ENCODE measurements at places on chromosomes 11 and 22.

DNA sequence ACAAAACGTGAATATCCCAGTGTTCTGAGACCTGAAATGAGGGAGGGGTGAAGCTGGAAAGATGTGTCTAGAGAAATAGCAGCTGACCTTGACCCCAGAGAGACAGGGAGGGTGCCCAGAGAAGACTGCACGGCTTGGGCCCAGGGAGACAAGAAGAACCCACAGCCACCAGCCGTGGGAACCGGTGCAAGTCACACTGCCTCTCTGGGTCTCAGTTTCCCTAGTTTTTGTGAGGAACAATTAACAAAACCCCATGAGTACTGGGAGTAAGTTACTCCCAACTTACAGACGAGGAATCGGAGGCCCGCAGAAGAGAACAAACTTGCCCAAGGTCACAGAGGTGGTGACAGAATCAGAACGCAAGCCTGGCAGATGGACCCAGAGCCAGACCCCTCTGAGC is 19.2 kb downstream of the TNKS1BP1 start:
- no peak for DNase-seq

GRCh38 chr11:63764340-63764678 is 4.3 kb downstream of the ZFTA start:
- DNase-seq = no peak

DNA sequence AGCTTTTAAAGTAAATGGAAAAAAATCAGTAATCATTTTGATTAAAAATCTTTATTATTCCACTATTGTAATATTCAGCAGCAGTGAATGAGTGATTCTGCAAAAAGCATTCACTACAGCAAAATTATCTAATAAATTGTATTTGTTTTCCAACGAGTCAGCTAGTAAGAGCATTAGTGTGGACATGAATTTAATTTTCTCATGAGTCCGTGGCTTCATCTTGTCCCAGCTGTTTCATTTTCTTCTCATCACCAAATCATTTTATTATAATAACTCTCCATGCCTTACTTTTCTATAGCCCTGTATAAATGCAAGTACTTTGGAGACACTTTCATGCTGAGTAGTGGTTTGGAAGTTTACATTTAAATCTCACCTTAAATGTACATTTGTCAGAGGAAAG is 66.2 kb downstream of the FANCF start:
- DNase-seq = no peak

DNA sequence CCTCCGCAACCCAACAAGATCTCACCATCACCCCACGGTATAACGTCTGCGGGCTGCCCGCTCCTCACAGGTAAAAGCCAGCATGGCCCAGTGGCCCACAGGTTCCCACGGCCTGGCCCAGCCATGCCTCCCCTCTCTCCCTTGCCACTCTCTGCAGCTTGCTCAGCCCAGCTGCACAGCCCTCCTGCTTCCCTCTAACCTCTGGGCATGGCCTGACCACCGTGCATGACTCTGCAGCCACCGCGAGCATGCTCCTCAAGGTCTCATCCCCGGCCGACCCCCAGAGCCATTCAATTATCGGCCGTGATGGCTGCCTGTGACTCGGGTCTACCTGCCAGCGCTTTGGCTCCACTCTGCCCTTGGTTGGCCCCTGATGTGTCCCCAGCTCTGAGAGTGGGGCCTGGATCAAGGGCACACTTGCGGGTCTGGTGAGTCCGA is 185.5 kb downstream of the CTTN start:
- DNase-seq = no peak

DNA sequence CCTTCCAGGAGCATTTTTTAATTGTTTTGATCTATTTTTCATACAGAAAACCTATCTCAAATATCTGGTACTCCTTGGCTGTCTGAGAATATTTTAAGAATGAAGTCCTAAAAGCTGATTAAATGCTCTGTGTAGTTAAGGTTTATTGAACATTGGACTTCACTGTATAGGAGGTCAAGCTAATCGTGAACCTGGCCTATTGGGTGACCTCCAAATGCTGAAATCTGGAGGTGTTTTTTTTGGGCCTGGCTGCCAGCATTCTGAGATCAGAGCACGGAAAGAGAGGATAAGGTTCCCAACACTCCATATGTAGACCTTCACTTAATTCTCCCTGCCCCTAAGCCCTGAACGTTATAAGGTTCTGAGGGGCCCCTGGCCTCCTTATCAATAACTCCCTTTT is 8.3 kb downstream of the IL17RA start:
- DNase-seq = no peak

GRCh38 chr11:19970944-19971343 is 189.3 kb downstream of the DBX1 start:
- DNase-seq = no peak

DNA sequence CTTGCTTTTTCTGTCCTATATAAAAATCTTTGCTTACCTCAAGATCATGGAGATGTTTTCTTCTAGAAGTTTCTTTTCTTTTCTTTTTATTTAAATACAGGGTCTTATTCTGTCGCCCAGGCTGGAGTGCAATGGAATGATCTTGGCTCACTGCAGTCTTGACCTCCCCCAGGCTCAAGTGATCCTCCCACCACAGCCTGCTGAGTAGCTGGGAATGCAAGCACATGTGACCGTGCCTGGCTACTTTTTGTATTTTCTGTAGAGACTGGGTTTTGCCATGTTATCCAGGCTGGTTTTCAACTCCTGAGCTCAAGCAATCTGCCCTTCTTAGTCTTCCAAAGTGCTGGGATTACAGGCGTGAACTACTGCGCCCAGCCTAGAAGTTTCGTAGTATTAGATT is 45.3 kb downstream of the USP35 start:
- DNase-seq = no peak

DNA sequence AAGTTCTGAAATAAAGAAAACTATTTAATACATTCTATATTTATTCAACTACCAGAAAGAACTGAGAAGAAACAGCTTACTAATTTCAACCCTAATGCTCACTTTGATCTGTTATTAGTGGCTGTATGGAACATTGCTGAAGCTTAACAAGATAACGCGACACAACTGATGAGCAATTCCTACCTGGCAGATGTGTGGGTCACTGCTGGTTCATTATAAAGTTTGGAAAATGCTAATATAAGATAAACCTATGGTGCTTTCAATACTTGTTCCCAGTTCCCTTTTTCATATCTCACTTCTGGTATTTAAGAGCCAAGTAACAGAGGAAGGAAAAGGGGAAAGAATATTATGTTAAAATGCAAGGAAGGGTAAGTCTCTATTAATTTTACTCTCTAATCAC is 10.5 kb downstream of the CTSC start:
- DNase-seq = no peak

- DNase-seq = no peak
Measured at GRCh38 chr11:95242091-95242844, 11.3 kb upstream of the SESN3 start.

DNA sequence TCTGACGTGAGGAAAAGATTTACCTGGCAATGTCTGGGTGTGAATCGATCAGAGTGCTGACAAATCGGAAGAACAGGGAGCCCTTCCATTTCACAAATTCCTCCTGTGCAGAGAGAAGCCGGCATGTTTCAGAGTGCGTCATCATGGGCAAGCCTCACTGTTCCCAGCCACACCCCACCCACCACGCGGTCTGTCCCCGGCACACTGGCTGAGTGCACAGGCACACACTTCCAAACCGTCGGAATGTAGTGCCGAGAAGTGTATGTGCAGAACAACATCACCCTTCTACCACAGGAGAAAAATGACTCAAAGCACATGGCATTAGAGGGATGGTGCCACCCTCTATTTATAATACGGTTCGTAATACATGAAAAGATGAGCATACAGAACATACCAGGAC is 47.5 kb downstream of the NCAPD3 start:
- DNase-seq = no peak

- no peak for DNase-seq
Measured at GRCh38 chr11:1006762-1007161, 29.8 kb downstream of the MUC6 start.

DNA sequence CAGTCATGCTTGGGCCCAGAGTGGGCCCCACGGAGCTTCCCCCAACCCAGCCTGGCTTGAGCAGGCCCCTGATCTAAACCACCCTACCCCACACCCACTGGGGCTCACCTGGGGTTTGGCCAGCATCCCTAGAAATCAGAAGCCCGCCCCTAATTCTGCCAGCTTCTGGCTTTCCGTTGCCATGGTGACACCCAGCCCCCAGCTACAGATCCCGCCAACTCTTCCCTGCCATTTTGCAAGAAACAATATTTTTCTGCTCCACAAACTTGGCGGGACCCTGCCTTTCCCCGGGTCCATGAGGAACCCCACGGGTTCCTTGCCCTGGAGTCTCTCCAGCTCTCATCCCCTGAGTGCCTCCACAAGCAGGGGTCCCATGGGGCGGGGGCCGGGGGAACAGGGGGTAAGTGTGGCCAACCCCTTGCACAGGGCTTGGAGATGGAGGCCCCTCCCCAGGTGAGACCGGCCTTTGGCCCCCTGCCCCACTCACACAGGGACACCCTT is 90.0 kb downstream of the CDKN1C start:
- DNase-seq = no peak

- DNase-seq = no peak
Measured at GRCh38 chr11:22203281-22203680, 10.4 kb downstream of the ANO5 start.

- DNase-seq = no peak
Measured at GRCh38 chr11:117877120-117877784, 794 bp upstream of the FXYD6 start.

DNA sequence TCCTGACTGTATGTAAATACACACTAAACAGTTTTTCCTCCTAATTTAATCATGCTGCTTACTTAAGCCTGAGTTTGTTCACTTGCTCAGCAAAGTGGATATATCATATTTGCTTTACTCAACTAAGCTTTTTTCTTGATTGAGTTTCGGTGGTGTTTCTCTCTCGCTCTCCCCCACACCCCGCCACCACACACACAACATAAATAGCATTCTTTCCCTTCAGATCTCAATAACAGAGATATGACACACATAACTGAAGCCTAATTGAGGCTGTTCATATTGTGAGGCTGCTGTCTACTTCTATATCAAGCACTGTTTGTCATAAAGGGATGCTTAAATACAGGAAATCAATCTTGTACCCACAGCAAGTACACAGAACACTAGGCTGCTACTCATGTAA is 364.9 kb downstream of the FAT3 start:
- DNase-seq = no peak

- DNase-seq = no peak
Measured at GRCh38 chr22:48198489-48199459, 1436.3 kb downstream of the TBC1D22A start.

DNA sequence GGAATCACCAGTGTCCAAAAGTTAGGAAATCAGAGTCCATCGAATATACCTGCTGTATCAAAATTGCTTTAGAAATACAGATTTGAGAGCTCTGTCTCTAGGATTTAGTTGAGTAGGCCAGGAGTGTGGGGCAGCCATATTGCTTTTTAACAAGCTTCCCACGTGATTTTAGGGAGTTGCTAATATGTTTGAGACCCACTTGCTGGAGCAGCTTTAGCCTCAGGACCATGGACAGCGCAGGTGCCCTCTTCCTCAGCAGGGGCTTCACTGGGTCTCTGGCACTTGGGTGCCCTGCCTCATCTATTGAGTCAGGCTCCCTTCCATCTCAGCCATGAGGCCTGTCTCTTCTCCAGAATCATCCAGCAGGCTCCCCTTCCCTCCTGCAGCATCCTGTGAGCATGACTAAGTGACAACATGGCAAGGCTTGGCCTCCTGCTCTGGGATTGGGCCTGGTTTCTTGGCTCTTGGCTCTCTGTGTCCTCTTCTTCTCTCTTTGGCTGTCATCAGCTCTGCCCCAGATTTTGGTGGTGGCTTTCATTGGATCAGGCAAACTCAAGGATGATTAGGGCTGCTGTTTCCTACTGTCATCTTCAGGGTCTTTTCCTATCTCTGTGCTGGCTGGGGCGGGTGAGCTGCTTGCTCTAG is 70.0 kb downstream of the SGSM1 start:
- DNase-seq = peak; percentile 83

DNA sequence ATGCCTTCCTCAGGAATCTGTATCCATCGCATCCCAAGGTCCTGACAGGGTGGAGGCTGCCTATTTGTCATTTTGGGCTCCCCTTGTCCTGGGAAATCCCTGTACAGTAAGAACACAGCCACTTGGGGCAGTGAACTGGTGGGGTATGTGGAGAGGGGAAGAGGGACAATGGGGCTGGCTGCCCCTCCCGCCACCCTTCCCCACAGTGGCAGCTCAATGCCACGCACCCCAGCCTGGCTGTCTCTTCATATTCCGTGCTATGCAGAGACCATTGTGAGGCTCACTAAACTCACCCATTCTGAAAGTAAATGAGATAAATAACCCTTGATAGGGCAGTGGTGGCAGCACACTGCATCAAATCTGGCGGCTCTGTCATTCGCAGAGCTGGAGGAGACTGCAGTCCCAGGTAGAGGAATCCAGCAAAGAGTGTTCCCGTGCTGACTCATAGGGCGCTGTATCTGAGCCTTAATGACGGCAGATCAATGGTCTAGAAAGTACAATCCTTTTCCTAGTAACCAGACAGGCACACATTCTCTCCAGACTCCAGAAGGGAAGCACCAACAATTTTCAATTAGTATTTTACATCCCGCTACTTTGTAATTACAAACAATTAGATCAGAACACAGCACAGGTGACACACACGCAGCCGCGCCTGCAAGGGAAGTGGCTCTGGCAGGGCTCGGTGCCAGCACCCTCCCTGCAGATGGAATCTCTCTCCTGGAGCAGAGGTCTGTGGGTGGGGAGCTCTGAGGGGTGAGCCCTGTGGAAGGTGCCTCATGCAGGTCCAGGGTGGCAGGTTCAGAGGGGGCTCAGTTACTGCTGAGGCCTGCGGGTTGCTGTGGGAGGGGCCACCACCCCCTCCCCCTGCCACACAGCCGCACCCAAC is 167.9 kb upstream of the B3GAT1 start:
- DNase-seq = peak; percentile 21

GRCh38 chr11:27234043-27234668 is 128.9 kb downstream of the CCDC34 start:
- DNase-seq = peak; percentile 78

DNA sequence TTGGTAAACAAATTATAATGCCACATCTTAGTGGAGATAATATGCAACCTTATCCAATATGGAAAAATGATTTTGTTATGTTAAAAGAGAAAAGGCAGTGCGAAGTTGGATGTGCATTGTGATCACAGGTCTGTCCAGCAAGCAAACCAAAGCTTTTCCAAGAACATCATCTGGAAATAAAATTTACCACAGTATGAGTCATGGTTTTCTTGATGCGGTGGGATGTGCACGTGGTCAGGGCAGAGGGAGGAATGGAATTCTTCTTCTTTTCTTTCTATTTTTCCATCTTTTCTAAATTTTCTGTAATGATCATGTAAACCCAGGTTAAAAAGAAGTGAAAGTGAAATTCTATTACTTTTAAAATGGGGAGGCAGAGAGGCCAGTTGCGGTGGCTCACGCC is 169.8 kb downstream of the C11orf91 start:
- DNase-seq = peak; percentile 66
